ENCODE measurements at places on chromosomes 11 and 22.

GRCh38 chr11:45857961-45858474 is 10.7 kb downstream of the CRY2 start:
- no peak for DNase-seq

- DNase-seq: no peak
These were observed 417.9 kb upstream of the DDI1 start for GRCh38 chr11:103618528-103618927.

GRCh38 chr11:19763330-19763729 is 50.7 kb downstream of the NAV2 start:
- no peak for DNase-seq

DNA sequence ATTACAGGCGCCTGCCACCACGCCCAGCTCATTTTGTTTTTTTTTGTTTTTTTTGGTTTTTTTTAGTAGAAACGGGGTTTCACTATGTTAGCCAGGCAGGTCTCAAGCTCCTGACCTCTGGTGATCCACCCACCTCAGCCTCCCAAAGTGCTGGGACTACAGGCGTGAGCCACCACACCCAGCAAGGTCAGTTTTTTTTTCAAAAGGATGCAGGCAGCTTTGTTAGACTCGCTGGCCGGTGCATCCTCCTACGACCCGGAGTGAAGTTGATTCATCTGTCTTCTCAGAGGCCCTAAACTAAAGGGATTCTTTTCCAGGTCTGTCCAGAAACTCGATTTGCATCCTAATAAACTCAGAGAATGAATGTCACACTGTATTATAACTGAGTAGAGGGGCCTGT is 182.3 kb downstream of the DBX1 start:
- no peak for DNase-seq

DNA sequence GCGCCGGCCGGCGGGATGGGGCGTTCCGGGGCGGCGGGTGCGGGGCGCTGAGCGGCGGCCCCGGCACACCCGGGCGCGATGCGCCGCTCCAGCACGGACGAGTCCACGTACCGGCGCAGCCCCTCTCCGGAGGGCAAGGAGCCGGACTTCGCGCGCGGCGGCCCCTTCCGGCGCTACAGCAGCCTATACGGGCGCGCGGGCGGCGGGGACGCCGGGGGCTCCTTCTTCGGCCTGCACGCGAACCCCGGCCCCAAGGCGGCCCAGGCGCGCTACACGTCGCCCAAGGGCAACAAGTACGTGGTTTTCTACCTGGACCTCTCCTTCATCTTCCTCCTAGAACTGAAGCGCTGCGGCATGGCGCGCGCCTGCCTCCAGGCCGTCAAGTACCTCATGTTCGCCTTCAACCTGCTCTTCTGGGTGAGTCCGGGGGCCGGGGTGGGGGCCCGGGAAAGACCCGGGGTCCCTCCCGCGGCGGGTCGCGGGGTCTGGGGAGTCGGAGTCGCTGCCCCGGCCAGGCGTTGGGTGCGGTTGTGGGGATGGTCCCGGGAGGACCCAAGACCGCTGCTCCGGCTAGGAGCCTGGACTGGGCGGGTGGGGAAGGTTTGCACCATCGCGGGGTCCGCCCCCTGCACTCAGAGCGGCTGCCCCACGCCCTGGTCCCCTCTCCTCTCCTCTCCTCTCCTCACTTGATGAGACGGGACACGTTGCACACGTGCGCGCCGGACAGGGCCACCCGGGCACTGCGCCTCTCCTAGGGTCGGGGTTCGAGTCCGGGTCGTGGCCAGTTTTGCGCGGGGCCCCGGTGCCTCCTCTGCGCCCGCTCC is 7.5 kb downstream of the TSPAN4 start:
- no peak for DNase-seq

GRCh38 chr22:30044881-30045493 is 35.3 kb upstream of the HORMAD2 start:
- DNase-seq: no peak

DNA sequence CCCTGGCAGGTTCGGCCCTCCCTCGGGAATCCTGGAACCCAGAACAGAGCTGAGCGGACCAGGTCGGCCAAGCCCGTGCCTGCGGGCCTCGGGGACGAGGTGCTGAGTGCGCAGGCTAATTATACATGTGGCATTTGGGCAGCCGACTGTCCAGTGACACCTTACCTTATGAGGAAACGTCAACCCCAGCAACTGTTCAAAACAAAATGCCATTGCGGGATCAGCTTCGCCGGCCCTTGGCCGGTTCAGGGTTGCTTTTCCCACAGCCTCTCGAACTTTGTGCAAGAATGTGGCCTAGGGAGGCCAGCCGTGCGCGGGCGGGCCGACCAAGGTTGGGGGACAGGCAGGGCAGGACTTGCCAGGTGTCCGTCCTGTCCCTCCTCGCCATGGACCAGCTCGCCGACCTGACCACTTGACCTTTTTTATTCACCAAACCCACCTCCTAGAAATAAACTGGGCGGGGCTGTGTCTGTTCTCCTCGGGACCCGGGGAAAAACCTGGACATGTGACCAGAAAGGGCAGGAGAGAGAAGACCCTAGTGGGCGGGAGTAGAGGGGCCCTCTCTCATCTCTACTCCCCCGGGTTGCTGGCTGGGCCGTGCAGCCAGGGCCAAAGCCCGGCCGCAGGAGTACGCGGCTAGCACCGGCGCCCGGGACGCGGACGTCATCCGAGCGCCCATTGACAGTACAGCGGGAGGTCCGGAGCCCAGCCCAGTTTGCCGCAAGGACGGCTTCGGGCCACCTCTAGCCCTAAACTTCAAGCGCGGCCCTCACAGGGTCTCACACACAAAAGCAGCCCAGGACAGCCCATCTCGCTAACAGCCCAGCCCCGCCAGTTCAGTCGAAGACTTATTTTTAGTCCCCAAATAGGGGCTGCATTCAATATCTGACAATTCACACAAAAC is 134.3 kb upstream of the C11orf58 start:
- no peak for DNase-seq

DNA sequence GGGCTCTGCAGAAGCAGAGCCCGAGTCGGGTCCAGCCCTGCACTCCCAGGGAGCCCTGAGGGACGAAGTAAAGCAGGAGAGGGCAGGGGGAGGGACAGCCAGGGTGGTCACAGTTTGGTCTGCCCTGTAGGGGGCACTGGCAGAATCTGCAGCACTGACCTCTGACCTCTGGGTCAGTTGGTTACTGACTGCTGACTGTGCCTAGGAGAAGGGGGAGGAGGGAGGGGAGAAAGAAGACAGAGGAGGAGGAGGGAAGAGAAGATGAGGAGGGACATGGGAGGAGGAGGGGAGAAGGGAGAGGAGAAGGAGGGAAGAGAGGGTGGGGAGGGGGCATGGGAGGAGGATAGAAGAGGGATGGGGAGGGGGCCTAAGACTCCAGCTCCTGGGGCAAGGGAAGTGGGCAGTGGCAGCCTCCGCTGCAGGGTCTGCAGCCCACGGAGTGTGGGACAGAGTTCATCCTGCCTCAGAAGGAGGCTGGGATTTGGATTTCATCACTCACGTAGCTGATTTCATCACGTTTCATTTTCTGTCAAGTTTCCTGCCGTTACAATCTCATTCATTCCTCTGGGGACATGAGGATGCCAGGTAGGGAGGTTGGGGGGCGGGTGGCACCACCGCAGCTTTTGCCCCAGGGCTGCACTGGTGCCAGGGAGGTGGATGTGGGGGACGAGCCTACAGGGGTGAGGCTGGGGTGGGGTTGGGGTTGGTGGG is 55.2 kb downstream of the FLRT1 start:
- DNase-seq: no peak

GRCh38 chr11:116651737-116652237 is 121.0 kb downstream of the BUD13 start:
- no peak for DNase-seq

All from substantia nigra (tissue), 51 donors.